Prostate gland (tissue), 2 donors: ENCODE measurements at places on chromosomes 5 and 9. TPM values are rescaled to one million over a fixed set of nuclear protein-coding genes. Genes with fewer than 3 reads are reported as not detected.

The PIP5K1B gene
- total RNA-seq = 1.6 TPM

The LCP2 gene
- 11.3 TPM for total RNA-seq

The IGIP gene
- total RNA-seq = 13.8 TPM

The PCDHGB3 gene
- 3.1 TPM for total RNA-seq

The CCNO gene
- total RNA-seq = 5.6 TPM

The SLC25A2 gene
- total RNA-seq = 0.23 TPM

The FABP6 gene
- not detected for total RNA-seq

The GRIN3A gene
- 0.80 TPM for total RNA-seq

The NPR3 gene
- total RNA-seq = 4.3 TPM

The IFNA2 gene
- not detected for total RNA-seq

The RNF183 gene
- 0.57 TPM for total RNA-seq

The GFI1B gene
- not detected for total RNA-seq
